Hepatic stellate cell (primary cell): ENCODE measurements at places on chromosomes 12 and 14.

GRCh38 chr14:67133595-67134441 is 55.4 kb upstream of the GARIN2 start:
- DNase-seq, result no peak

DNA sequence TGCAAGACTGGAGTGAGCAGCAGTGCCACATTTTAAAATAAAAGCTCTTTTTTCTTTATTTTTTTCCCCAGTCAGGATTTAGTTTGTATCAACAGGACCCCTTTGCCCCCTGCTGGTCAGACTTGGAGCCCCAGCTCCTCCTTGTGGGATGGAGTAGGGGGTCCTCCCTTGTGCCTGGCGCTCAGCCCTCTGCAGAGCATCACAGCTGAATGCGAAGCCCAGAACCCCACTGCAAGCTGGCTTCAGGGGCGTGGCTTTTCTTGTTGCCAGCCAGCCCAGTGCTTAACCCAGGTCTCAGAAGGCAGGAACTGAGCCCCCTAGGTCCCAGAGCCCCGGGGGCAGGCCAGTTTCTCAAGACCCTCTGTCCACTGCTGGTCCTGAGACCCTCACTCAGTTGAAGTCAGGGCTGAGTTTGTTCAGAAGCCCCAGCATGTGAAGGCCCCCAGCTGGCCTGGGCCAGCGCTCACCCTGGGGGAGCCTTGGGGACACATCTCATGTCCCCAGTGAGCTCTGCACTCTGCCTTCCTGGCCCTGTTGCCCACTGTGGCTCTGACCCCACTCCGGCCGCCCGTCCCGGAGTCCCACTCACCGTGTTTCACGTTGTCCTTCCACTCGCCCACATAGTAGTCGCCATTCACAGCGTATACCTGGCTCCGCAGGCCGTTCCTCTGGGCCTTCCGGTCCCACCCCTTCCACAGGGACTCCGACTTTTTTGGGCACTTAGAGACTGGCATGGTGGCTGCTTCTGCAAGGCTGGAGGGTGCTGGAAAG is 519 bp downstream of the MORN3 start:
- DNase-seq, result peak; percentile 46

DNA sequence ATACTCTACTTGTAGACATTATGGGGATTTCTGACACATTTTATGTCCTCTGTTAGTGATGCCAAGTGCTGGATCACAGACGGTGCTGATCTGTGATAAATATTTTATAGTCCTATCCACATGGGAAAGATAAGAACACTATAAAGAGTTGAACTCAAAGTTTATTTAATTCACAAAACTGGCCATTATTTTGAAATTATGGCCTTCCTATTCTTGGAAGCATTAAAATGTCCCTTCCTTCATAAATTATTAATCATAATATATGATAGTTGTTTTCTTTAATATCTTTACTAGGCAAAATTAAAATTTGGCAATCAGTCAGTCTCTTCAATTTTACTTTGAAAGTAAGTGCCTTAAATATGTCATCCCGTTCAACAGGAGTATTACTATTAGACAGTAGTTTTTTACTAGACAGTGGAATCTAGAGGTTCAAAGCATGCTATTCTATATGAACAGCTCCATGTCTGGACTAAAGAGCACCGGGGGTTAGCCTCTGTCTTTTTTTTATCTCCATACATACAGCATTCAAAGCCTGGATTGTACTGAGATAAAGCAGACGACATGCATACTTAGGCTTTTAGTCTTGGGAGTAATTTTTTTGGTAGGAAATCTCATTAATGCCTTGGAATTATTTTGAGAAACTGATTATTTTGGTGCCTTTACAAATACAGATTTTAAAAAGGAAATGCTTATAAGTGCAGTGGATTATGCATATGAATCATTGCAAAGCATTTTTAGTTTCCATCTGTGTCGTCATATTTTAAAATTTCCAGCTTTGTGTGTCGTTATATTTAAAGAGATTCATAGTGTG is 306.1 kb upstream of the RGS6 start:
- DNase-seq, result no peak

GRCh38 chr12:100675432-100675831 is 101.9 kb downstream of the GAS2L3 start:
- peak; percentile 22 for DNase-seq

GRCh38 chr12:75568393-75568792 is 57.0 kb upstream of the KRR1 start:
- DNase-seq, result no peak

GRCh38 chr14:56580221-56580711 is 668 bp downstream of the TMEM260 start:
- no peak for DNase-seq

DNA sequence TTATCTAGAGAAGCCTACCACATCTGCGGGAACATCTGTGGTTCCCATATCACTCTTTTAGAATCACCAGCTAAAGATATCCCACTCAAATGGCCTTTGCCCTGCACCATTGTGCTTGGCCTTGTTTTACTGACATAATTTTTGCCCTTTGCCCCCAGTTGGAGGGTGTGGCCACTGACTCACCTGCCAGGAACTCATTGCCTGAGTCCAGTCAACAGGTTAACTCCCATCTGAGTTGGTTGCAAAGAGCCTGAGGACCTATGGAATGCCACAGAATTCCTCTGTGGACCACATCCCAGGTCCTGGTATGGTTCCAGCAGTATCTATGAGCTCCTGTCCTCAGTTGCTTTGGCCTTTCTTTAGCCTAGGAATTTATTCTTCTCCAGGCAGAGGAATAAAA is 55.7 kb upstream of the PTGR2 start:
- DNase-seq, result peak; percentile 54

DNA sequence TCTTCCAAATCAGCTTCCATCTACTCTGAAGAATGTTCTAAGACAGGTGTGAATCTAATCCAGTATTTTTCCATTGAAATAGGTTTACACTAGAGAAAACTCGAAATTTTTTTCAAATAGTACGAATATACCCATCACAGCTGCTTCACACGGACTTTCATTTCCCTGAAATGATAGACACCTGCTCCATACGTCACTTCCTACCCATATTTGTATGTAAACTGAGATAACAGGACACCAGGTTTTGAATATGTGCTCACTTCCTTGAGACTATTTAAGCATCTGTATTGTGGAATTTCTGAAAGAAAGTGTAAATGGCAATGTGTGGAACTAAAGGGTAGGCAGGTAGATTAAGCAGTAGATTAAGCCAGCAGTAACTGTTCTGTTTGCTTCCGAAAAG is 13.4 kb upstream of the ITPR2 start:
- DNase-seq, result no peak

GRCh38 chr14:91163316-91163715 is 49.4 kb downstream of the DGLUCY start:
- DNase-seq, result no peak

GRCh38 chr14:70651522-70651921 is 9.8 kb downstream of the TTC9 start:
- no peak for DNase-seq

GRCh38 chr12:94128280-94128679 is 20.1 kb upstream of the PLXNC1 start:
- no peak for DNase-seq

GRCh38 chr14:70116278-70116677 is 72.5 kb downstream of the SLC8A3 start:
- no peak for DNase-seq

- no peak for DNase-seq
Measured at GRCh38 chr14:75705014-75705413, 44.0 kb downstream of the TTLL5 start.

DNA sequence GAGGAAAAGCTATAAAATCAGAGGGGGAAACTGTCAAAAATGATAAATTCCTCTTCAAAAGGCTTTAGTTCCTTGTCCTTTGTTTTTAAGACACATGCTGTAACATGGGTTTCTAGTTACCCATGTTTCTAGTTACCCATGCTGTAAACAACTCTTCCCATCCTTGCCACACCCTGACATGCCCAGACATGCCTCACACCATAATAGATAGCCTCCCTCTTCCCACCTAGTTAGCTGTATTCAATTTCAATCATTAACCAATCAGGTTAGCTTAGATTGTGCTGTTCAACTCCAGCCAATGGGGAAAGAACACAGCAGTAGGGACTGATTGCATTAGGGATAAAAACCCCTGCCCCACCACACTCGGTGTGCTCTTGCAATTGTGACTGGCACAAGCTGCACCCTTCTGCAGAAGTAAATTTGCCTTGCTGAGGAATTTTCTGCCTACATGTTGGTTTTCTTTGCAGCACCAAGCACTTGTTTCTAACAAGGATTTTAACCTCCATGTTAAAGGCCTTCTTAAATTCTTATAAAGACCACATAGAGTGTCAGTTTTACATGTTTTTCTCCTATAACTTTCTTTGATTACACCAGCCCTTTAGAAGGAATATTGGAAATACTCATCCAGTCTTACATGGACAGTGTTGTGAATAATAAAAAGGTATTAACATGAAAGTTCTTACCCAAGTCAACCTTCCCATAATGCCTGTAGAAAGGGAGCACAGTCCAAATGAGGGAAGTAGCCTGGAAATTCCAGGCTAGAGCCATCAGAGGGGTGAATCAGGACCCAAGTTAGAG is 32.5 kb upstream of the LALBA start:
- no peak for DNase-seq

- DNase-seq, result no peak
Measured at GRCh38 chr12:50828886-50829285, 13.8 kb upstream of the TMPRSS12 start.

- DNase-seq, result no peak
Measured at GRCh38 chr12:76153616-76154015, 69.1 kb upstream of the NAP1L1 start.

DNA sequence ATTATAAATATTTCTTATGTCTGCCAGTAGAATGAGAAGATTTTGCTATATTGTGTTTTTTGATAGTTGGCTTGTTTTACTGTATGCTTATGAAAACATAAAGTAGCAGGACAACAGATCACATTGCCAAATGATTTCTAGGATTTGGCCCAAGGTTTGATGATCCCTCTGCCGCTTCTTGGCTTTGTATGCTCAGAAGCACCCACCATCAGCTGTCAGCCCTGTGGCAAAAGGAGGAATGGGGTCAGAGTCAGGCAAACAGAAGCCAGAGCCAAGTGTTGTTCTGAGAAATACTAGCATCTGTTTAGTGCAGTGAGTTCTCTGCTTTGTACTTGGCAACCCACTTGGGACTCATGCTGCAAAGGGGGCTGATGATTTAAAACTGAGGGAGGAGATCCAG is 152.2 kb downstream of the PDE3A start:
- DNase-seq, result no peak

- no peak for DNase-seq
Measured at GRCh38 chr12:104514092-104514810, 57.5 kb downstream of the CHST11 start.

GRCh38 chr14:79040790-79041189 is 870.6 kb downstream of the NRXN3 start:
- no peak for DNase-seq

GRCh38 chr14:105354541-105354940 is 40.0 kb downstream of the PACS2 start:
- no peak for DNase-seq

DNA sequence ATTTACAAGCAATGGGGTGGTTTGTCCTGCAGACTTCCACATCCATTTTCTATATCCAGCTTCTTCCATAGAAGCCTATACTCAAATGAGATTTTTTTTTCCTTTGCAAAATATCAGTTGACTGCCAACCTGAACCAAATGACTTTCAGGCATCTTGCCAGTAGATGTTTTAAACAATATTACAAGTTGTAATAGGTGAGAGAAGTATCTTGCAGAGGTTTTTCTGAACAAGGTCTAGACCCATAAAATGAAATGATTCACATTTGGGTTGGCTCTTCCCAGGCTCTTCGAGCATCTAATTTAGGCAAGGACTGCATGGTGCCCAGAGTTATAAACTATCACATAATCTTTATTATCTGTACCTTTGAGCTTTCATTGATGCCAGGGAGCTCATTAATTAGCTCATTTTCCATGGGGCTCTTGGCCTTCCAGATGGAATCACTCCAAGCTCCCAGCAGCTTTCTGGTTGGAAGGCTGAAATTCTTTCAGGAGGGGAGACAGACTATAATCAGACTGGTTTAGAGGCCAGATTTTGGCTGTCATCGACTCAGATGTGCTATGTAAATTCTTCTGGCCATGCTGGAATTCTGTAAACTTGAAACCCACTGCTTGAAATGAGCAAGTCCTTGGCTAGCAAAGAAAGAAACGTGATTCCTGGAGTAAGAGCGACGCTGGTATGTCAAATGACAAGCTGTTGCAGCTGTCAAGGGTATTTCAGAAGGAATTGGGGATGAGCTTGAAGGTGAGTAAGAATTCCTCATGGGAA is 32.2 kb upstream of the DICER1 start:
- no peak for DNase-seq

- peak; percentile 40 for DNase-seq
Measured at GRCh38 chr14:60106339-60106738, 14.6 kb downstream of the PCNX4 start.

GRCh38 chr12:15728118-15728598 is 61.0 kb downstream of the EPS8 start:
- DNase-seq, result peak; percentile 65

DNA sequence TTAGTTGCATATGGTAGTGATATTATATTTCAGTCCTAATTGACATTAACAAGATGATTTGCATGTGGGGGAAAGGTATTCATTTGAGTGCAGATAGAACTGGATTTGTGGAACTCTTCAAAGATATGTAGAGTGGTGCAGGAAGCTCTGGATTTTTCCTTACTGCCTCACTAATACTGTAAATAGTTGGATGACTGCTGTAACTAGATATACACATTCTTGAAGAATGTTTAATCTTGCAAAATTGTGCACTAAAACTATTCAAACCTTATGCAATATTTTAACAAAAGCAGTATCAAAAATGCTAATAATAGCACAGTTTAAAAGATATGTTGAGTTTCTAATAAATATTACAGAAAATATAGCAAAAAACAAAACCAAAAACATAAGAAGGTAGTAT is 43.1 kb upstream of the ATF7IP start:
- DNase-seq, result no peak

DNA sequence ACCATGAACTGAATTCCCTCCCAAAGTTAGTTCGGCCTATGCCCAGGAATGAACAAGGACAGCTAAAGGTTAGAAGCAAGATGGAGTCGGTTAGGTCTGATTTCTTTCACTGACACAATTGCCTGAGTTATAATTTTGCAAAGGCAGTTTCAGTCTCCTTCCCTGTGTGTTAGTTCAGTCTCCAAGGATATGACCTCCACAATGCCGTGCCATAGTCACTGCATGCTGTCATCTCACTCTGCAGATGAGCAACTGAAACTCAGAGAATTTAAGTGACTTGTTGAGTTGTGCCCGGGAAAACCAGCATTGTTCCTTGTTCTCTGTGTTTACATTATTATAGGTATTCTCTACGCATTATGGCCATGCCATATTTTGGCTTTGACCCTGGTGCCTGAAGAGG is 10.1 kb upstream of the SERPINA1 start:
- no peak for DNase-seq

GRCh38 chr14:34874386-34875030 is 652 bp downstream of the BAZ1A start:
- peak; percentile 44 for DNase-seq

DNA sequence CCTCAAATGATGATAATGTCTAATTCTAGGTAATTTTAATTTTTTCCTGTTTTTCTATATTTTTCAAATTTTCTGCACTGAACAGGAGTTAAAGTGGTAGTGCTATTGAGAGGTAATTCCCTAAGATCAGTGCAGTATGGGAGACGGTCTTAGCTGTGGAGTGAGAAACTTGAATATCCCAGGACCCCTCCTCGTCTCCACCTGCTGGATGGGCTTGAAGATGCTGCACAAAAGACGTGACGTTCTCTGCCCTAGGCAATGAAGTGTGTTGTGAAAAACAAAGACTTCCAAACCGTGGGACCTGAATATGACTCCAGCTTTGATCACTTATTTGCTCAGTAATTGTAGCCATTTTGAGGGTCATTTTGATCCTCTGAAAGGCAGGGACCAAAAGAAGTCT is 298.1 kb downstream of the VRK1 start:
- no peak for DNase-seq

GRCh38 chr12:50123203-50123602 is 11.2 kb downstream of the COX14 start:
- no peak for DNase-seq

- no peak for DNase-seq
Measured at GRCh38 chr12:28966046-28966780, 182.9 kb upstream of the FAR2 start.
